IMR-90 (cell line): ENCODE measurements at places on chromosomes 4 and X. TPM values are rescaled to one million over a fixed set of nuclear protein-coding genes. Genes with fewer than 3 reads are reported as not detected.

DNA sequence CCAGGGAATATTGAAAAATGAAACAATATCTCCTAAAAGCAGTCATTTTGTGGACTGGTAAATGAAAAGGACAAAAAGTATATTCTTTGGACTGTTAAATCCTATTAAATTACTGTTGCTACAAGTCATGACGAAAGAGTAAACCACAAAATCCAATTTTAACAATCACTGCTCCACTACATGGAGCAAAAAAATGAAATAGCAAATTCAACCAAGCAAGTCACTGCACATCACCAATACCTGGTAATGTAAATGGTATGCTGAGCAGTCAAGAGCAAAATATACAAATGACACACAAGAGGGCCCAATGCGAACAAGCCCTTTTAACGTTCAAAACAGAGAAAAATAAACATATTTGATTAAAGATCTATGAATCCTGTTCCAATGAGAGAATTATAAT lies 126.2 kb downstream of the KLHL13 start:
- DNase-seq = peak; percentile 88

DNA sequence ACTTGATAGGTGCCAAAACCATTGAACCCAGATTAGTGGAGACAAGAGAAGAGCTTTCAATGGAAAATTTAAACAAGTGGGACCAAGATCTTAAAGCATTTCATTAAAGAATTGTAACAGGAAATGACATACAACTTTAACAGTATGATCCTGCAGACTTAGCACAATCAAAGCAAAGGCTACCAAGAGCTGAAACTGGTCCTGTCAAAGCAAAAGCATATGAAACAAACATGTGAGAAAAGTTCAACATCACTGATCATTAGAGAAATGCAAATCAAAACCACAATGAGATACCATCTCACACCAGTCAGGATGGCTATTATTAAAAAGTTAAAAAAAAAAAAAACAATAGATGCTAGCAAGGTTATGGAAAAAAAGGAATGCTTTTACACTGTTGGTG lies 425.6 kb downstream of the IL1RAPL1 start:
- DNase-seq = no peak

- DNase-seq = peak; percentile 22
These were observed 108.1 kb downstream of the ATG4A start for GRCh38 chrX:108199691-108200090.

DNA sequence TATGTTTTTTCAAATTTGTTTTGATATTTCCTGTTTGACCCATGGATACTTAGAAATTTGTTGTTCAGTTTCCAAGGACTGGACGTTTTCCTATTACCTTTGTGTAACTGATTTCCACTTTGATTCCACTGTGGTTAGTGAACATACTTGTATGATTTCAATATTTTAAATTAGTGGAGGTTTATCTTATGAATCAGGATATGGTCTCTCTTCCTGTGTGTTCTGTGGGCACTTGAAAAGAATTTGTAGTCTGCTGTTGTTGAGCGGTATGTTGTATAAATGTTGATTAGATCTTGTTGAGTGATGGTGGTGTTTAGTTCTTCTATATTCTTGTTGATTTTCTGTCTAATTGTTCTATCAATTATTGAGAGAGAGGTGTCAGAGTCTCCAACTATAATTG lies 21.2 kb upstream of the LAMTOR3 start:
- DNase-seq = peak; percentile 7

SSR4 gene
- total RNA-seq = 118 and 141 TPM in 2 replicates

CC2D2A gene
- total RNA-seq = 21.9 and 26.3 TPM in 2 replicates
